ENCODE measurements at places on chromosomes 11 and 22.

DNA sequence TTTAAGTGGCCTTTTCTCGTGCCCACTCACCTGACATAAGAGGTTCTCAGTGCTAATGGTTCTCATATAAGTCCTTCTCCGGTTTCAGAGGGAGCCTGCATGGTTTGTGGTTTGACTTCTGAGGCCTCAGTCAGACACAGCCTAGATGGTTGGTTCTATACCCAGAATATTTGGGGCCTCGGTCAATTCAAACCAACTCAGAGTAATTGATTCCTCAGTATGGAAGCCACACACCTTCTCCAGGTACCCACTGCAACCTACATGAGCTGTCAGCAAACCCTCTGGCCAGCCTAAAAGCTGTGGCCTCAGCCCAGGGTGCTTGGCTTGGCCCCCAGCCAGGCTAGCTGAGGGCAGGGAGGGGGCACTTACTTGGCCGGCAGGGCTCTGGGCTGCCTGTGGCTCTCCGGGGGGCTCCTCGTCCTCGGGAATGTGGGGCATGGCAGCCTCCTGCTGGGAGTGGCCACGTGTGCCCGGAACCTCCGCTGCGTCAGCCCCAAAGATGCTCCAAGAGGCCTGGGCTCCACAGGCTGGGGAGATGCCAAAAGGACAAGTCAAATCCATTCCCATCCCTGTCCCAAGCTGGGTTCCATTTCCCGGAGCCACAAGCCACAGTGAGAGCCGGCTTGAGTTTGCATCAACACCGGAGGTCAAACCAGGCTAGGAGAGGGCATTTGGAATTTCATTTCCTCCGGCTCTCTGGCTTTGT, 41.7 kb downstream of the IRAG1 start:
- DNase-seq = no peak

GRCh38 chr11:118379497-118379896, 20.1 kb downstream of the UBE4A start:
- DNase-seq = no peak

- no peak for DNase-seq
Measured at GRCh38 chr11:67429038-67429668, 859 bp downstream of the RPS6KB2 start.

DNA sequence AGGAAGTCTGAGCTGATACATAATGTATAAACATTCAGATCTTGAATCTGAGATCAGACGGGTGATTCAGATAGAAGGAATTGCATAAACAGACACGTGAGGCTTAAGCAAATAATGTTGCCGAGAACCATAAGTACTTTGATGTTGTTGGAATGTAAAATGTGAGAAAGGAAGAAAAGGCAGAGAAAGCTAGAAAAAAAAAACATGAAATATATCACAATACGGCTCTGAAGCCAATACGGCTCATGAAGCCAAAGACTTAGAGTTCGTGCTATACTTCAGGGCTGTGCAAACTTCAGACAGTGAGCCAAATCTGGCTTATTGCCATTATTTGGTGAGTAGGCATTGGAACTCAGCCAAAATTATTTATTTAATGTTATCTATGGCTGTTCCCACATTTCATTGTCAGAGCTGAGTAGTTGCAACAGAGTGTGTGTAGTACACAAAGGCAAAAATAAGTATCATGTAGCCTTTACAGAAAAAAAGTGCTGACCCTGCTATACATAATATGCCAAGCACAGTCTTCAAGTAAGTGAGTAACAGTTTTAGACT, 673.3 kb downstream of the CNTN5 start:
- no peak for DNase-seq

GRCh38 chr11:18633256-18634139, 644 bp downstream of the SPTY2D1 start:
- DNase-seq = no peak

DNA sequence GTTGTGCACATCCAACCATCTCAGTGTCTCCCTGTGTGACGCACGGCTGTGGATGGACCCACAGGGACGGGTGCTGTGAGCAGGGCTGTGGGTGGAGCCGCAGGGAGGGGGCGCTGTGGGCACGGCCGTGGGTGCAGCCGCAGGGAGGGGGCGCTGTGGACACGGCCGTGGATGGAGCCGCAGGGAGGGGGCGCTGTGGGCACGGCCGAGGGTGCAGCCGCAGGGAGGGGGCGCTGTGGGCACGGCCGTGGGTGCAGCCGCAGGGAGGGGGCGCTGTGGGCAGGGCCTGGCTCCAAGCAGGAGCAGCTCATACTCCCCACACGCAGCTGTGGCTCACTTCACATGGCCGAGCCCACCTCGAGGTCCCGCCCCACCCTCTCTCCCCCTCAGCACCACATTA, 6.0 kb upstream of the MAPK11 start:
- peak; percentile 69 for DNase-seq

DNA sequence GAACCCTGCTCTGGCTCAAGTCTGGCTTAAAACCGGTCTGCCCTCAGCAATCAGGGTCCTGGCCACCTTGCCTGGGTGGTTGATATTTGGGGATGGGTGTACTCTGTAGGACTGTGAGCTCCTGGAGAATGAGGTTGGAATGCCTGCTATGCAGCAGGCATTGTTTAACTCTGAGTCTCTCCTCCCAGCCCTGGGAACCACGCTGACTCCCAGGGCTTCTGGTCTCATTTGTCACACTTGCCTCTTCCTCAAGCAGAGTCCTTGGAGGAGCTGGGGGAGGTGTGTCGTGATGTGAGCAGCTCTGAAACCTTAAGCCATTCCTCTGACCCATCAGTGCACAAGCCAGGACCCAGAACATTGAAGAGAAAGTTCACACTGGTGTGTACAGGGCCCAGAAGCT, 340.1 kb downstream of the MN1 start:
- DNase-seq = no peak

GRCh38 chr11:33874910-33875490, 16.9 kb downstream of the LMO2 start:
- DNase-seq = no peak

DNA sequence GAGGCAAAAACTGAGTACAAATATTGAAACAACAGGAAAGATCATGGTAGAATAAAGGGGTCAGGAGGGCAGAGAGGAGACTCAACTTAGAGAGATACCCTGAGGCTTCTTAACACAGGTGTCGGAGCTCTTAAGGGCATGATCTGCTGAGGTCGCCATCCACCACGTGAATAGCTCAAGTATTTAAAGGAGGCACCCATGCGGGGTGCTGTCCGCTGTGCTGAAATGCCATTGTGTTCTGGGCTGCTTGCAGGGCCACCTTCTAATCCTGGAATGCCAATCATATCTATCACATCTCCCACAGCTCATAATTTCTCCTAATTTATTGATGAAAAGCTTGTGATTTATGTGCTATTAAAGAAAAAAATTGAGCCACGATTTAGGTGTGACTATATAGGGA, 90.2 kb downstream of the SEZ6L start:
- no peak for DNase-seq

- no peak for DNase-seq
Measured at GRCh38 chr11:5575152-5575551, 5.5 kb upstream of the OR52B6 start.

DNA sequence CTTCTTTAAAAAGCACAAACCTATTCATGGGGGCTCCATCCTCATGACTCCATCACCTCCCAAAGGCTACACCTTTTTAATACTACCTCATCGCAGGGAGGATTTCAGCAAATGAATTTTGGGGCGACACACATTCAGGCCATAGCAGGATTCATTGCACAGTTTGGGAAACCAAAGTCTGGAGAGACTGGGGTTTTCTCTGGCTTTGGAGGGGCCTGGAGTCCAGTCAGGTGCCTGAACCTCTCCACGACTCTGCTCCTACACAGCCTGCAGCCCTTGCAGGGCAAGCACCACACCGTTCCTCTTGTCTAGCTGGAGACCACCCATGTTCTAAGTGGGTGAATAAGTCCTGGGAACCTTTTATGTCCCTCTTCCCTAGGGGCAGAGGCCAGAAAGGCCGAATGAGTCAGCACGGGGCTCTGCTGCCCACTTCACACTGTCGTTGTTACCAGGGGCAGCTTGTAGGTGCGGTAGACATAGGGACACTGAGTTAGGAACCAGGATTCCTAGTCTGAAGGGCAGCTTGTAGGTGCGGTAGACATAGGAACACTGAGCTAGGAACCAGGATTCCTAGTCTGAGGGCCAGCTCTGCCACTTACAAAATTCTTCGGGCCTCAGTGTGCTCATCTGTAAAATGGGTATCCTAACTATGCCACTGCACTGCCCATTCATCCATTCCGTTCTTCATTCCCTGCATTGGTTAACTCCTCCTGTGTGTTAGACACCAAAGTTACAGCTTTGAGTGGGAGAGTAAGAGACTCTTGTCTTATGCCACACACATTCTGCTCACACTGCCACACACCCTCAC, 251.7 kb upstream of the B3GAT1 start:
- no peak for DNase-seq

DNA sequence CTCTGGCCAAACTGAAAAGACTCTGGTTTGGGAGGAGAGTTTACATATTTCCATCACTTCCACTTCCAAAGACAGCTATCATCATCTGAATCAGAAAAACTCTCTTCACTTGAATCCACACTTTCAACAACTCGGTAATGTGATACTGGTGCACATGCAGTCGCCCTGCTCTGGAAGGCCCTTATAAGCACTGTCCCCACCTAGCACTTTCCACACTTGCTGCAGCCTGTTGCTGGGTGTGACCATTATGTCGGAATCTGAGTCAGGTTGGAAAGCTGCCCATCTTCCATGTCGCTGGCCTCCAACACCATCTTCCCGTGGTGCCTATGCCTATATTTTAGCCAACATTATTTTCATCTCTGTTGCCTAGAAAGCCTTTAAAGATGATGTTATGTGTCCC, 1.1 kb upstream of the OR10A5 start:
- DNase-seq = no peak

DNA sequence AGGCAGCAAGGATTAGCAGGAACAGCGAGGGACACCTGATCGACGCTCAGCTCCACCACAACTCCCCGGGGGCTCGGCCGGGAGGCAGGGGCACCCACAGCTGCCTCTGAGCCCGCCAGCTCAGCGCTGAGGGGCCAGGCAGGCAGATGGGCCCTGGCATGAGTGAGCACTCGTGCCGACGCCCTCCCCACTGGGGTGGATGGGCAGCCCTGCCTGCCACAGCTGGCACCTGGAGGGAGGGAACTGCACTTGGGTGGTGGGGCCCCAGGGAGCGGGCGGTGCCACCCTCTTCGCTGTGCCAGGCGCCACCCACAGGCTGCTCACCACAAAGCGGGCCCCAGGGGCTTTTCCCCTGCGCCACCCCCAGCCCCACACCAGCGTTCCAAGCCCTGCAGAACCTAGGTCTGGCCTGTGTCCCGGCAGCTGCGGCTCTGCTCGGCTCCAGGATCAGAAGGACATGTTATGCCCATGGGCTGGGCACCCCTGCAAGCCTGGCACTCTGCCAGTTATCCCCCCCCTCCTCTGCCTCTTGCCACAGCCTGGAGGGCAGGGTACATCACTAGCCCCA, 28.8 kb downstream of the WNT7B start:
- DNase-seq = no peak

- no peak for DNase-seq
Measured at GRCh38 chr11:45715418-45715817, 50.0 kb upstream of the CHST1 start.

DNA sequence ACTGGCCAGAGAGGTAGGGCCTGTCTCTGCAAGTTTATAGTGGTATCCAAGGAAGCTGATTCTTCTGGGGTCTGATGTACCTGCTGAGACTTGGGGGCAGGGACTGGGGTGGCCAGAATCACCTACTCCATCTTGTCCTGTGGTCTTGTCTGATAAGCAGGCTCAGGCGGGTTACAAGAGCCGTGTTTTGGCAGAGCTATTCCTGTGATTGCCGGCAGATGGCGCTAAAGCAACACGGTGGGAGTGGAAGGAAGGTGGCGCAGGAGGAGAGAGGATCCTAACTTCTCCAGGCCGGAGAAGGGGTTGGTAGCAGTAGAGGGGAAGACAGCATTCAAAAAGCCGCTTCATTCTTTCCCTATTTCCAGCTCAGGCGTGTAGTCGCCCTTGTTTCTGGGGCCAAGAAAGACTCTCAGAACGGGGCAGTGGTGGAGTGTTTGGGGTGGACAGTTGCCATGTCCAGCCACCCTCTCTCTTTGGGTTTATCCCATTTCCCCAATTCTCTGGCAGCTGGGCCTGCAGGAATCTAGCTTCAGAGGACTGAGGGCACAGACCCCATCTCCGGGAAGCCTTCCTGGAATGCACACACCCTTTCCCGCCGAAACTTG, 15.1 kb downstream of the CHRM1 start:
- DNase-seq = peak; percentile 74

GRCh38 chr11:130029137-130029536, 26.5 kb upstream of the PRDM10 start:
- DNase-seq = no peak

DNA sequence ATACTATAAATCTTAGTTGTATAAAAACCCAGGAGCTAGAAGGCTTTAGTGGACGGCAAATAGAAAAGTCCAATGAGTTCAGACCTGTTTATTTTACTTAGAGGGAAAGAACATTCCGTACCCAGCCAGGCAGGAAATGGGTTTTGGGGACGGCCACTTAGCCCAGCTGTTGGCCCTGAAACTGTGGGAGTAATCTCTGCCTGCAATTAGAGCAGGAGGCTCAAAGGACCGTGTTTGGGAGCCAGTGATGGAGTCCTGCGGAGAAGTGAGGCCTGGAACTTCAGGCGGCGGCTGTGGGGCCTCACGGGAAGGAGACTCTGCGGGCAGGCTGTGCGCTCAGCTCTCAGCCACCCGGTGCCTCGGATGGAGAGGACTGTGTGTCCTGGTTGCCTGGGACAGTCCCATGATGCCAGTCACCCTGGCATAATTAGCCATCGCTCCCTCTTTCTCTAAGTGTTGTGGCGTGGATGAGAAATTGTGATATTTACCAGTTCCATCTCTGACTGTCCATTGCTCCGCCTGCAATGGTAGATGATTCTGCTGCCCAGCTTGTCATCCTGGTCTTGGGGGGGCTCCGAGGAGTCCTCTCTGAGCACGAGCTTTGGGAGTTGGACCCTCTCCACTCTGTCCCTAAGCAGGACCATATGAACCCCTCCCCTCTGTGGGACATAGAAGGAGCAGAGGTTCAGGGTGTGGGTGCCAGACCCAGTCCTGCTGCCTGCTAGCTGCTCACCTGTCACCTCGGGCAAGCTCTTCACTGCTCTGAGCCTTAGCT, 530.3 kb downstream of the TBC1D22A start:
- no peak for DNase-seq

GRCh38 chr22:35299217-35299672, 449 bp upstream of the TOM1 start:
- DNase-seq = no peak

DNA sequence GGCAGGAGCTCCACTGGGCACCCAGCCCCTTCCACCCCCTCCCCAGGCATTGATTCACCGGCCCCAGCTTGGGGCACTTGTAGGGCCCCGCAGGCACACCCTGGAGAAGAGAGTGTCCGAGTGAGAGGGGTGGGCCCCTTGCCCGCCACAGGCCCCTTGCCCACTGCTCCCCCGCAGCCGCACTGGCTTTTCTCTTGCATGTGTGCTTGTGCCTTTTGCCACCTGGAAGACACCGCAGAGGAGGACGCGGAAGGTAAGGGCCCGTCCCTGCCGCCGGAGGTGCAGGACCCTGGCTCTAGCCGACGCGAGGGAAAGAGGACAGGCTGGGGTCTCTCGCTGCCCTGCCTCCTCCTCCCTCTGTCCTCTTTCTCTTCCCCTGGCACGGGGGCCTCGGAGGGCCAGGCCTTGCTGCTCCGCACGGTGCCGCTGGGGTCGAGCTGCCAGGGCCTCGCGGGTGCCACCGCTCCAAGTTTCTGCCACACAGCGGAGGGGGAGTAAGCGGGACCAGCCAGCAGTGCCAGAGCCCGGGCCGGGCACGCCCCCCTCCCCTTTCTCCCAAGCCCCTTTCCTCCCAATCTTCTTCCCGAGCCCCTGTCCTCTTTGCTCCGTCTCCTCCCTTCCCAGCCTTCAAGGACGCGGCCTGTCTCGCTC, 9.5 kb downstream of the TNNT3 start:
- no peak for DNase-seq
